ENCODE measurements at places on chromosomes 1 and 21. TPM values are rescaled to one million over a fixed set of nuclear protein-coding genes. Genes with fewer than 3 reads are reported as not detected.

Gene PGBD5
- 0.10 TPM for total RNA-seq

Gene TNFRSF8
- total RNA-seq, result 17.5 TPM

Gene CLCA4
- 0.05 TPM for total RNA-seq

Gene RGS8
- not detected for total RNA-seq

Gene ITPKB
- 26.2 TPM for total RNA-seq

Gene CCDC17
- total RNA-seq, result 1.6 TPM

Gene STIL
- 7.6 TPM for total RNA-seq

Gene GPR153
- total RNA-seq, result 0.50 TPM

Gene STK40
- total RNA-seq, result 66.8 TPM

Gene DLGAP3
- 0.98 TPM for total RNA-seq

Gene SZT2
- total RNA-seq, result 37.1 TPM

Gene OPRD1
- not detected for total RNA-seq

Data from activated T-cell treated with anti-CD3 and anti-CD28 coated beads, Interleukin-2, amount 50 U/mL, for 4 hours (primary cell).